Hypothalamus (tissue), 51 donors: ENCODE measurements at places on chromosomes 1 and 21.

- no peak for DNase-seq
Measured at GRCh38 chr1:203663294-203663693, 36.7 kb downstream of the ATP2B4 start.

DNA sequence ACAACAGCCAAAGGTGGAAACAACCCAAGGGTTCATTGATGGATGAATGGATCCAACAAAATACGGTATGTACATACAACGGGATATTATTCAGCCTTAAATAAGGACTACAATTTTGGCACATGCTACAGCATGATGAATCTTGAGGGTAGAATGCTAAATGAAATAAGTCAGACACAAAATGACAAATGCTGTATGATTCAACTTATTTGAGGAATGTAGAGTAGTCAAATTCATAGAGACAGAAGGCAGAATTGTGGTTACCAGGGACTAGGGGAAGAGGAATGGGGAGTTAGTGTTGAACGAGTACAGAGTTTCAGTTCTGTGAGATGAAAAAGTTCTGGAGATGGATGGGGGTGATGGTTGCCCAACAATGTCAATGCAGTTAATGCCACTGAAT is 118.0 kb upstream of the PAXBP1 start:
- no peak for DNase-seq

DNA sequence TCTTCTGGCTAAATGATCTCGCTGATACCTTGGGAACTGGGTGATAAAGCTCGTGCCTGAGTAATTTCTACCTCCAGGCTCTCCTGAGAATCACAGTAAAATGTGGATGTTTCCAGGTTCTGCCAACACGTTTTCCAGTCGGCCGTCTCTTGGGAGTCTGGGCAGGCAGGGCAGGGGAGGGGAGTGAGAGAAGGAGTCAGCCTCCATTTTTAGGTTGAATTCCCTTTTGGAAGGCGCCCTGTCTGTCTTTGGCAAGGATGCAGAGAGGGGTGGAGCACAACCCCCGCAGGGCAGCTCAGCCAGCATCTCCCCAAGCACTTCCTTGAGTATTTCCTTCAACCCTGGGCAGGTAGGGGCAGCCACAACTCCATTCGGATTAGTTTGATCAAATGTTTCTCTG is 15.5 kb upstream of the ACTRT2 start:
- no peak for DNase-seq

- DNase-seq: peak; percentile 46
Measured at GRCh38 chr1:22318279-22318981, 133.2 kb upstream of the ZBTB40 start.

GRCh38 chr1:14647777-14648176 is 49.3 kb downstream of the KAZN start:
- no peak for DNase-seq

GRCh38 chr21:30800605-30801004 is 12.5 kb downstream of the KRTAP8-1 start:
- no peak for DNase-seq

- DNase-seq: peak; percentile 87
Measured at GRCh38 chr1:42846257-42847110, at the start of gene ZNF691. TSS of gene ZNF691 (plus strand) at chr1:42846613. CDS start at chr1:42849659, 3,046 bp downstream.

DNA sequence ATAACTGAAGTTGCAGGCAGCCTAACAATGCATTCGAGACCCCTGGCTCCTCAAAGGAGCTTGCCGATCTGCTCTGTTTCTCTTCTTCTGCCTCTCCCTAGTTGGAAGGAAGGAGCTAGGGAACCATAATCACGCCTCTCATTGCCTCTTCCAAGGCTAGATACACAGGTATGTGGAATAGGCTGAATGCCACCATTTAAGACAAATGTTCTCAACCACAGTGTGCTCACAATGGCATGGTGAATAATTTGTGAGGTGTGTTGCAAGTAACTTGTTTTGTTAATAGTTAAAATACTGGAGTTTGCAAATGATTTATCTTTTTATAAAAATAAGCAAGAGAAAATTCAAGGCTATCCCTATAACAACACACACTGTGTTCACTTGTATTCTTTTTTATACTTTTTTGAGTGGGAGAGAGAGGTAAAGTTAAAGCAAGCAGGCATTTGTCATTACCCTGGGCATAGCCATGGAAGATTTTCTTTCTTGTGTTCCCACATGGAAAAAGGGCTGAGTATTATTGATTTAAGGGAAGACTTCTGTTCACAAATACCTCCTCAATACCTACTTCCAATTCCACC is 45.4 kb upstream of the SYT6 start:
- DNase-seq: no peak

DNA sequence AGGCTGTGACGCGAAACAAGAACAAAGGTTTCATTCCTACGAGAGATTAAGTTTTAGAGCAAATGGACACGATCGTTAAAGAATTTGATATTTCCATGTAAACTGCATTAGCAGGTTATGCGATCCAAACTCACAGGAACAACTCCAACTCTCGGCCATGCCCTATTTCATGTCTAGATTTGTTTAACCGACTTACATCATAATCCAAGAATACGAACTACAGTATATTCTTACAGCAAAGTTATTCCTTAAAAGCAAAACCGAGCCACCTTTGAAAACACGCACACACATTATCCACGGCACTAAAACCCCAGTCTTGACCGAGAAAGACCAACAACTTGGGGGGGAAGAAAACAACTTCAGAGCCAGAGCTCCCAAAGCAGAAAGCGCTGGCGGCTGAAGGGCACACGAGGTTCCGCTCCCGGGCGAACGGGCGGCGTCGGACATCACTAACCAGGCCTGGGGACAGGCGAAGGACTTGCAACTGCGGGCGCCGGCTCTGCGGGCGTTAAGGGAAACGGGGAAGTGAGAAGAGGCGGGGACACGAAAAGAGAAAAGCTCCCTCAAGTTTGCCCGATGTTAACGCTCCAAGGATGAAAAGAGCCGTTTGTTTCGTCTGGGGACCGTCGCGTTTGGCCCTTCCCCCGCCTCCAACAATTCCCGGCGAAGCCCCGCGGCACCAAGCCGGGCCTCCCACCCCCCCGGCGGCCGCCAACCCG is 690 bp downstream of the B3GALNT2 start:
- DNase-seq: peak; percentile 49

DNA sequence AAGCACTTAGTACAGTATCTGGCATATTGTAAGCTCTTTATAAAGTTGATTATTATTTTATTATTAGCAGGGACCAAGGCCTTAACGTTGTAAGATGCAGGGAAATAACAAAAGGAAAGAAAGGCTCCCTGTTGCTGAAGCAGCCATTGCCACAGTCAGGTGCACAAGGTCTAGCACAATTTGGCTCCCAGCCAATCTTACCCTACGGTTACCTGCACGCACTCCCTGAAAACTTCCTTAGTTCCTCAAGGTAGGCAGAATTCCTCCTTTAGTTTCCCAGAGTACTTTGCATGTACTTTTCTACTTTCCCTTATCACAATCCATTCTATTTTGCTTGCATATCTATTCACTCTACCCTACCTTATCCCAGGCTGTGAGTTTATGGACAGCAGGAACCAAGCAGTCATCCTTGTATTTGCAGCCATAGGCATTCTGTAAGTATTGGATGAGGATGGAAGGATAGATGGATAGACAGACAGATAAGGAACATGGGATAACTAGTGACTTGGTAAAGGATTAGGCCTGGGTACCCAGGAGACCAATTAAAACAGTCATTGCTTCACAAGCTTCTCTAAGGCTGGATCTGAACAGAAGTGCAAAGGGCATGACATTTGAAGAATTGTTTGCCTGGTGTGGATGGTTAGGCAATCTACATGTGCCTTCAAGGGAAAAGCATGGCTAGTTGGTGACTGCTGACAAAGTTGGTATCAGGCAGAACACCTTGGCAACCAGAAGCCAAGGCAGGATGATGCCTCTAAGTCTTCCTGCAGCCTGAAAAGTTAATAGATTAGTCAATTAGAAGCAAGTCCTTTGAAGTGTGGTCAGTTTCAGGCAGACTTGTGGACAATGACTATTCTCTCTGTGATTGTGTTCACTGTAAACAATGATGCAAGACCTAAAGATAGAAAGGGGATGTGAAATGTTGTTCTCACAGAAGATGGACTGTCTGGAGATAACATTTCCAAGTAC is 20.8 kb upstream of the JAK1 start:
- no peak for DNase-seq

GRCh38 chr1:25616987-25617624 is 515 bp downstream of the MAN1C1 start:
- DNase-seq: no peak

DNA sequence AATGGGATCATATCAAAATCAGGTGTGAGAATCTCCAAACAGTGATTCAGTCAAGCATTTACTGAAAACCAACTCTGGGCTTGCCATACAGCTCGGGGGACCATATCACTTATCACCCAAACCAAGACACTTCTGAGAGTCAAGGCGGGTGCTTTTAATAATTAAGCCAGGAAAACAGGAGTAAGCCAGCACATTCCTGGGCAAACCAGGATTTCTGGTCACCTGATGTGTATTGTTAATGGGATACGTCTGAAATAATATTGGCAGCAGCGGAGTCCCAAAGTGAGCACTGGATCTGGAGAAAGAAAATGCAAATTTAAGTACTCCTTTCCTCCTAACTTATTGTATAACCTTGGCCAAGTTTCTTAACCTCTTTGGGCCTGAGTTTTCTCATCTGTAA is 17.6 kb downstream of the OSCP1 start:
- no peak for DNase-seq

DNA sequence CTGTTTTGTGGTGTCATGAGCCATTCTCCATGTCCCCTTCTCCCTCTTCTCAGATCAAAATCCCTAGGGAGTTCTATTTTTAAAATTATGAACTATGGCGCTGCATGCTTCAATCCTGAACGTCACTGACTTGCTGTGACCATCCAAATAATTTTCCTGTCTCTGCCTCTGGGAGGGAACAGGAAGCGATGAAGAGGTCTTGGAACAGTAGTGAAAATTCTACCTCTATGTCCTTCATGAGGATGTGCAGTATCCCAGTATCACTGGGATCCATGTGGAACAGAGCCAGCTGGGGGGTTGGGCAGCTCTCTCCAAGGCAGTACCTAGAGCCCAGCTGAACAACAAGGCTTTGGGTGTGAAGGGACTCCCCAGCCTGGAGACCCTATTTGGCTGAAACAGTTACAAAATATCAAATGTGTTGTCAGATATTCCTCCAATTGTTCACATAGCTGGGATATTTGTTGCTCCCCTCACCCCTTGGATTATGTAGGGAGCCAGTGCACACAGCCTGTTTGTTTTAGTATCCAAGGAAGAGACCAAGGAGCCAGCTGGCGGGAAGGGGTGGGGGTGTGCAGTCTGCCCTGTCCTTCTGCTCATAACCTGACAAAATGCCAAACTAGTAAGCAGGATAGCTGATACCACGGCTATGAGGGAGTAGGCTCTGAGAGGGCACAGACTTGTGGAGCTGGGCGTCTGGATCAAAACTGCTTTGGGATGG is 7.6 kb downstream of the DCLRE1B start:
- DNase-seq: no peak

DNA sequence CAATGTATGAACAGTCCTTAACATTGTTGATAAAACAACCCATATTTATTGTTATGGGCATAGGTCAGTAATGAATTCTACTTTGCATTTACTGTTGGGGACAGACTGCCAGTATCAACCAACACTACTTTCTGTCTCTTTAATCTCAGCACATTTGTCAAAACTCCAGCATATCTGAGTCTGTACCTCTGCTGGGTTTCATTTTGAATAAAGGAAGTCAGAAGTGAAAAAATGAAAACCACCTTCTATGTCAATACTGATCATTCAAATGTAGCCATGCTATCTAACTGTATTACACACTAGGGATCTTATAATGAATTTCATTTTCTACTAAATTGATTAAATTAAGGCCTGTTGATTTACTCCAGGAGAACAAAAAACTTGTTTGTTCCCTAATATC is 24.2 kb upstream of the CXADR start:
- no peak for DNase-seq

- no peak for DNase-seq
Measured at GRCh38 chr21:45407629-45408247, 2.8 kb downstream of the COL18A1 start.

- no peak for DNase-seq
Measured at GRCh38 chr1:208256556-208256955, 12.4 kb upstream of the PLXNA2 start.

DNA sequence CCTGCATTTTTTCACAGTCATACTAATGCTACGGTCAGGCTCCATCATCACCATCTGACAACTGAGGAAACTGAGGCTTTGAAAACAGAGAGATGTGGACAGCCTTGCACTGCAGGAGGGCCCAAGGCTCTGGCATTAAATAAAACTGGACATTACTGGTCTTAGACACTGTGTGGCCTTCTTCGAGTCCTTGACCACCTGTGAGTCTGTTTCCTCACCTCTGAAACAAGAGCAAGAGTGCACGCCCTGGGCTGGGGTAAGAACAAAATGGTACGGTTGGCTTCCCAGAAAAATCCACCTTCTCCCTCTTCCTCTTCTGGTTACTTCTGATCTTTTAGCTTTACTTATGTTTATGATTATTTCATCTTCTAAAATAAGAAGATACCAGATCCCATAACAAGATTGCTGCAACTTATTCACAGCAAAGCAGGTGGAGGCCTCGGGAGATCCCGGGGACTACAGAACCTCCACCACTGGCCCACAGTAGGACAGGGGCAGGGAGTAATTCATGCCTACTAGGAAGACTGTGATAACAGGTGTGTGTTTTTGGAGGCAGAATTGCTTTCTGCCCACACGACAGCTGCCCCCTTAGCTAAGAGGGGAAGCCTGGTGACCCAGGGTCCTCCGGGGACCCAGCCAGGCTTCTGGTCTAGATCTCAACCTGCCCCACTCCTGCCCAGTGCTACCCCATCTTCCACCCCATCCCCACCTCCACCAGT is 156.4 kb upstream of the EDN2 start:
- DNase-seq: no peak

DNA sequence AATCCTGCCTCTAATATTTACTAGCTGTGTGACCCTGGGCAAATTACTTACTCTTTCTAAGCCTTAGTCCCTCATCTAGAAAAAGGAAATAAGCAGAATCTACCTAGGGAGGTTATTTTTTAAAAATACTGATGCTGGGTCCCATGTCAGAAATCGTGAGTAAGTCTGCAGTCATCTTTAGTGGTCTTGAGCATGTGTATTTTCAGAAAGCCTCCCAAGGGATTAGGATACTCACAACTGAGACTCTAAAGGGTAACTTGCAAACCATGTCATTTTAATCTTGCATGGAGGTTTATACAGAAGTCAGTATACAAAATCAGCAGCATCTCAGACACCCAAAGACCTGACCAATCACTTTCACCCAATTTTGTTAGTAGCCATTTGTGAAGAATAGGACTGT is 43.2 kb downstream of the DSTYK start:
- DNase-seq: no peak

GRCh38 chr1:40299366-40300248 is 17.5 kb downstream of the COL9A2 start:
- no peak for DNase-seq

- DNase-seq: no peak
Measured at GRCh38 chr1:908661-909060, 15.1 kb upstream of the SAMD11 start.

DNA sequence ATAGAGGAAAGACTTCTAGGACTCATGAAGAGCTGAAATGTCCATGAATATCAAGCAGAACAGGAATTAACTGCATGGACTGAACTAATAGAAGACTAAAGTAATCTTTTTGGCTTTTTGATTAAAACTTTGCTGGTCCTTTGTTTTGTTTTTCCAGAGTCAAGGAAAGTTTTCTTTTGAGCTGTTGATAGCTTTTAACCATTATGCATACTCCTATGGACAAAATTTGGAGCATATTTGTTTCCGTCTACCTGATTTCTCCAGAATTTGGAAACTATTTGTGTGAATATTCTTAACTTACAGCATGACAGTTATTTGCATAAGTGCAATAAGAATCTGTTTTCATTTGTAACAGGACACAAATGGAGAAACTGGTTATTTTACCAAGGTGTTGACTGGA is 24.5 kb upstream of the CYP4B1 start:
- no peak for DNase-seq
